ENCODE measurements at places on chromosomes 11 and 22.
A peak's percentile ranks its signal among the peaks of the same experiment; 100 is the strongest.

DNA sequence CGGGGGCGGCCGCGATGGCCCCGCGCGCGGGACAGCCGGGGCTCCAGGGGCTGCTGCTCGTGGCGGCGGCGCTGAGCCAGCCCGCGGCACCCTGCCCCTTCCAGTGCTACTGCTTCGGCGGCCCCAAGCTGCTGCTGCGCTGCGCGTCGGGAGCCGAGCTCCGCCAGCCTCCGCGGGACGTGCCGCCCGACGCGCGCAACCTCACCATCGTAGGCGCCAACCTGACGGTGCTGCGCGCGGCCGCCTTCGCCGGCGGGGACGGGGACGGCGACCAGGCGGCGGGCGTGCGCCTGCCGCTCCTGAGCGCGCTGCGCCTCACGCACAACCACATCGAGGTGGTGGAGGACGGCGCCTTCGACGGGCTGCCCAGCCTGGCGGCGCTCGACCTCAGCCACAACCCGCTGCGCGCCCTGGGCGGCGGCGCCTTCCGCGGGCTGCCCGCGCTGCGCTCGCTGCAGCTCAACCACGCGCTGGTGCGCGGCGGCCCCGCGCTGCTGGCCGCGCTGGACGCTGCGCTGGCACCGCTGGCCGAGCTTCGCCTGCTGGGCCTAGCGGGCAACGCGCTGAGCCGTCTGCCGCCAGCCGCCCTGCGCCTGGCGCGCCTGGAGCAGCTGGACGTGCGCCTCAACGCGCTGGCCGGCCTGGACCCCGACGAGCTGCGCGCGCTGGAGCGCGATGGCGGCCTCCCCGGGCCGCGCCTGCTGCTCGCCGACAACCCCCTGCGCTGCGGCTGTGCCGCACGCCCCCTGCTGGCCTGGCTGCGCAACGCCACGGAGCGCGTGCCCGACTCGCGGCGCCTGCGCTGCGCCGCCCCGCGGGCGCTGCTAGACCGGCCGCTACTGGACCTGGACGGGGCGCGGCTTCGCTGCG is 697 bp downstream of the TPBGL start:
- peak; percentile 95 for DNase-seq

- DNase-seq: no peak
Measured at GRCh38 chr11:23280088-23280487, 419.8 kb upstream of the CCDC179 start.

DNA sequence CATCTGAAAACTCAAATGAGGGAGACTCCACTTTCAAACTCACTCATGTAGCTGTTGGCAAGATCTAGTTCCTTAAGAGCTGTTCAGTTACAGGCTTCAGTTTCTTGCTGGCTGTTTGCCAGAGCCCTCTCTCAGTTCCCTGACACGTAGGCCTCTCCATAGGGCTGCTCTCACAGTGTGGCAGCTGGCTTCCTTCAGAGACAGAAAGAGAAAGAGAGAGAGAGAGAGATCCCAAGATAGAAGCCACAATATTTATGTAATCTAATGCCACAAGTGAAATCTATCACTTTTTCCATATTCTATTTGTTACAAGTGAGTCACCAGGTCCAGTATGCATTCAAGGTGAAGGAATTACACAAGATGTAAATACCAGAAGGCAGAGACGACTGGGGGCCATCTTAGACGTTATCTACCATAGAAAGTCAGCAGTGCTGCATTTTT is 168.8 kb downstream of the RCN1 start:
- peak; percentile 36 for DNase-seq

- DNase-seq: no peak
Measured at GRCh38 chr11:32385998-32386397, 49.3 kb downstream of the WT1 start.

- DNase-seq: no peak
Measured at GRCh38 chr11:16111690-16112089, 244.7 kb downstream of the SOX6 start.

GRCh38 chr11:116928102-116928777 is 90.8 kb upstream of the APOA1 start:
- DNase-seq: peak; percentile 46

- no peak for DNase-seq
Measured at GRCh38 chr11:78786086-78786485, 211.4 kb upstream of the NARS2 start.

- peak; percentile 89 for DNase-seq
Measured at GRCh38 chr11:107858217-107859070, at the start of gene SLC35F2. SLC35F2 (minus strand) TSS chr11:107858787; CDS start chr11:107858767, 20 bp downstream.

- DNase-seq: no peak
Measured at GRCh38 chr11:29272019-29272654, 744.7 kb downstream of the KCNA4 start.

- DNase-seq: peak; percentile 40
Measured at GRCh38 chr11:5291207-5291838, 10.4 kb downstream of the OR51B4 start.

DNA sequence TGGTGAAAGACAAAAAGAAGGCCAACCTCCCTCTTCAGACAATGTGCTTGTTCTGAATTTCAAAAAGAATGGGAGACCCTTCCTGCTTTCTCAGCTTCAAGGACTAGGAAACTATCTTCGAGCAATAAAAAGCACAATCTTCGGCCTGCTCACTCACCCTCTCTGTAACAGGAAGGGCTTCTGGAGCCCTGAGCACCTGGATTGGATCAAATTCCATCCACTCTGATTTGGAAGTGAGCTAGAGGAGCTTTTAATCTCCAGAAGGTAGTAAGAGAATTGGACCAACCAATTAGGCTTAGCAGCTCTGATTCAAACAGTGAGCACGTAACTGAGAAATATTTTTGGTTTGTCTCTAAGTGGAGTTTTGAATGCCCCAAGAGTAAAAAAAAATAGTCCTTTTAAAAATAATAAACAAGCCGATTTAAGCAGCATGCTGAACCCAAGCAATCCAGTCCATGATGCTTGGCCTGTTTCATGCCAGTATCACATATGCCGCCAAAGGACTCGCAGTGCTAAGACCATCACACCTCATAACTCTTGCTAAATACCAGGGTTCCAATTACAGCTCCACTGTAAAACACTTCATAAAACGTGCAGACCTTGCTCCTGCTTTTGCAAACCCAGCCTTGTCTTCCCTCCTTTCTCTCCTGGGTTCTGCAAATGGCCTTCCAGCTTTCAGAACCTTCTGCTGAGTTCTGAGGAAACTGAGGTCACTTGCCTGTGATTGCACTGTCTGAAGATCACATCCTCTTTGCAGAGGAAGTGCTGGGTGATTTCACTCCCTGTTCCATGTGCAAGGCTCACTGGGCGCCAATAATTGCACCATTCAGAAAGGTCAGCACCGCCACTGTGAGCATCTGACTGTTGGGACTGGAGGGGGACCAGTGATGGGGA is 74.4 kb downstream of the SLC1A2 start:
- DNase-seq: peak; percentile 22

DNA sequence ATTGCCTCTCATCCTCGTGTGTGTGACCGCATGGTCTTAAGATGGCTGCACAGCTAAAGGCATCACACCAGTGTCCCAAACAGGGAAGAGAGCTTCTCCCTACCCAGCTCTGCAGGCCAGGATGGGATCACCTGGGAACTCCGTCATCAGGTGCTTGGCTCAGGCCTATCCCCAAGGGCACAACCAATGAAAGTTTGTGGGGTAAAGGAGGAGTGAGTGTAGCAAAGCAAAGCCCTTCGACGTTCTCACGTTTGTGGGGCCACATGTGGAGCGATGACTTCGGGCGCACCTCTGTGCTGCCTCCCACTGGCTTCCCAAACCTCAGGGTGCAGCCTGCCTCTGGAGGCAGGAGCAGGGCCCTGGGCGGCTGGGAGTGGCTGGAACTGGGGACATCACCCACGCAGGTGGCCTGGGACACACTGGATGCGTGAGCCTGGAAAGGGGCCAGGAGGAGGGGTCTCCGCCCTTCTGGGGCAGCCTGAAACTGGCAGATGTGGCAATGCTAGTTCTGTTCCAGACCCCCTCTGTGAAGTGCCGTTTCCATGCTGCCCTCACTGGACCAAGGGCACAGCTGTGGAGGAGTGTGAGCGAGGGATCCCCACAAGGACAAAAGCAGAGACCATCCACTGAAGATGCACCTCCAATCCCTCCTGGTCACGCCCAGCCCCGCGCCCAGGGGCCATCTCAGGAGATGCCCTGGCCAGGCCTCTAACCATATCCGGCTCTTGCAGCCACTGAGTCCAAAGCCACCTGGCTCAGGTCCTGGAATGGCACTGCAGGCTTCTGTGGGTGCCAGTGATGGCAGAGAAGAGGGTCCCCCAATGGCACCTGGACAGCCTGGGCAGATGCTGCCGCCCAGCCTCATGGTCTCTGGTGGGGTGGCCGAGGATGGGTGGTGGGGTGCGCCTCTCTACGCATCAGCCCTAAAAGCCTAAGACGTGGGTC is 30.6 kb upstream of the GAL start:
- no peak for DNase-seq

GRCh38 chr11:119747868-119748660 is 19.1 kb upstream of the NECTIN1 start:
- DNase-seq: no peak

GRCh38 chr22:45993841-45994240 is 16.9 kb upstream of the WNT7B start:
- DNase-seq: no peak

GRCh38 chr11:78256962-78257361 is 68.2 kb downstream of the USP35 start:
- no peak for DNase-seq

GRCh38 chr11:1523077-1523476 is 36.5 kb upstream of the MOB2 start:
- no peak for DNase-seq

DNA sequence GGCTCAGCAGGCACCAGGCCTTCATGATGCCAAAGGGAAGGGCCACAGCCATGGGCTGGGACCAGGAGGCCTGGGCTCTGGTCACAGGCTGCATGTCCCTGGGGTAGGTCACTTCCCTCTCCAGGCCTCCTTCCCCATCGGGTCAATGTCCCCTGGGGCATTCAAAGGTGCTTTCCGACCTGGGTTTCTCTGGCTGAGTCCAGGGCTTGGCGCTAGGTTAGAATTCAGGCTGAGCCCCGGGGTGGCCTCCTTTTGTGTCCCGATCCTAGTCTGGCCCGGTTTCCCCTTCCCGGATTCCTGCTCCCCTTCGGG is 12.2 kb downstream of the MAFF start:
- no peak for DNase-seq

- DNase-seq: no peak
Measured at GRCh38 chr22:20421507-20421874, 16.1 kb downstream of the SCARF2 start.

DNA sequence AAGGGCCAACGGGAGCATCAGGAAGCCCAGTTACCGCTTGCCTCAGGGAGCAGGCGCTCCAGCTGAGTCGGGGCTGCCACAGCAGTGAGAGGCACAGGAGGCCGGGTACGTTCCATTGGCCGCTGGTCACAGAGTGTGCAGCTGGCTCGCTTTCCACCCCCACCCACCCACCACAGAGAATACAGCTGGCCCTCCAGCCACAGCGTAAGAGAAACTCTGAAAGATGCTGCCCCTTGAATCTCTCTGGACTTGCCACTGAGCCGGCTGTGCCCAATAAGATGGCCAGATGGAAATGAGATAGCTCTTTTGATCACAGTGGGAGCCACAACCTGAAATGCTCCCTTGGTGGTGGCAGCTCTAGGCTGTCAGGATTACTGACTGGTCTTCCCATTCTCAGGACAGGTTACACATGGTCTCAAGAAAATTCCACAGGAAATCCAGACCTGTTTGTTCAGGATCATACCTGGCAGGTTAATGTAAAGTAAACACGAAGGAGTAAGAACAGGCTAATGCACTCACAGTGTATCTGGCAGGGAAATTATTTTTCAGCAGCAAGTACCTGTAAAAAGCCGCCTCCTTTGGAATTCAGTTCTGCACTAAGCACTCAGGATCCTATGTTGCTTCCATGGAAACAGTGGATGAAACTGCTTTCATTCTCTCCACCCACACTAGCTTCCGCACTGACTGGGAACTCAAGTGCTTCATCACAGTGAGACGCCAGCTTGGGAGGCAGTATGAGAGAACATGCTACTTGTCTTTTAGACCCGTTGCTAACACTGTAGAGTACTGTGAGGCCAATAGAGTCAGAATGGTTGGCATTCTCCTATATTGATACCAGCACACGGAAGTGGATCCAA is 16.5 kb downstream of the SIAE start:
- DNase-seq: no peak

GRCh38 chr11:131246663-131247062 is 123.8 kb upstream of the NTM start:
- no peak for DNase-seq

- peak; percentile 30 for DNase-seq
Measured at GRCh38 chr11:119567688-119568582, 145.0 kb upstream of the THY1 start.

- no peak for DNase-seq
Measured at GRCh38 chr11:19060629-19061028, at the start of gene MRGPRX2. MRGPRX2 (minus strand) TSS chr11:19060717; CDS start chr11:19056402, 4,315 bp downstream.

DNA sequence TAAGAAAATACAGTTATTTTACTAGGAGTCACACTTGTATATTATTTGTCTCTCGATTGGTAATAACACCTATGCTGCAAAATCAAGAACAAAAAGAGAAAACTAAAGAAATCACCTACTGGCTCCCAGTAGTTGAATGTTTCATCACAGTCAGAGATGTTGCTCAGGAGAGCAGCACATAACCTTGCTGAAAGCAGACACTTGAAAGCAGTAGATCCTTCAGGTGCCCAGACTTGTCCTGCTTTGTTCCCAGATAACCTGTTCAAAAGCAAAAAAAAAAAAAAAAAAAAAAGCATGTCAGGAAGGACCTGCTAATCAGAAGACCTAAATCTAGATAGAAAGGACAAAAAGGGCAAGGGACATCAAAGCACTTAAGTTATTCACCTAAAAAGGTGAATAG is 1.3 kb downstream of the ALG9 start:
- DNase-seq: no peak

DNA sequence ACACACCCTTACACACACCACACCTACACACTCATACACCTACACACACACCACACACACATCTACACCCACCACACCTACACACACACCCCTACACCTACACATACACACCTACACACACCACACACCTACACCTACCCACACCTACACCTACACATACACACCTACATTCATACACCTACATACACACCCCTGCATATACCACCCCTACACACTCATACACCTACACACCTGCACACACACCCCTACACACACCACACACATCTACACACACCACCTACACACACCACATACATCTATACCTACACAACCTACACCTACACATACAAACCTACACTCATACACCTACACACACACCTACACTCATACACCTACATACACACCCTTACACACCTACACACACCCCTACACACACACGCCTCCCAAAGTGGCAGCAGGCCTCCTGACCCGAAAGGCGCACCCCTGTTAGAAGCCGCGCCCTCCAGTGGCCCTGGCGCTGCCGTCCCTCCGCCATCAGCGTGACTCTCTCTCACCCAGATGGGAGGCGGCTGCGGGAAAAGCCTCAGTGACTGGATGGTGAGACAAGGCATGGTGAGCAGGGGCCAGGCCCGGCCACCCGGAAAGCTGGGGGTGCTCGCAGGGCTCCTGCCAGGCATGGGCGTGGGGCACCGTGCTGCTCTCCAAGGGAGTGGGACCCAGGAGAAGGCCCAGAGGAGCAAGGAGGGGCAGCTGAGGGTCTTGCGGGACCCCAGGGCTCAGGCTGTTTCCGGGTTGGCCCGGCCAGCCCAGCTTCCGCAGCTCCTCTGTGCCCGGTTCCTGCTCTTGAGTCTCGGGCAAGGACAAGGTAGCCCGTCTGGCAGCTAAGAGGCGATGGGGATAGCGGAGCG is 37.0 kb upstream of the HMOX1 start:
- no peak for DNase-seq
